Fibroblast of the aortic adventitia (primary cell): ENCODE measurements at places on chromosomes 2 and 18. TPM values are rescaled to one million over a fixed set of nuclear protein-coding genes. Genes with fewer than 3 reads are reported as not detected.

GRCh38 chr2:15813481-15814266 is 126.7 kb upstream of the MYCN start:
- no peak for DNase-seq

NETO1 gene
- total RNA-seq, result not detected in 2 replicates

DNA sequence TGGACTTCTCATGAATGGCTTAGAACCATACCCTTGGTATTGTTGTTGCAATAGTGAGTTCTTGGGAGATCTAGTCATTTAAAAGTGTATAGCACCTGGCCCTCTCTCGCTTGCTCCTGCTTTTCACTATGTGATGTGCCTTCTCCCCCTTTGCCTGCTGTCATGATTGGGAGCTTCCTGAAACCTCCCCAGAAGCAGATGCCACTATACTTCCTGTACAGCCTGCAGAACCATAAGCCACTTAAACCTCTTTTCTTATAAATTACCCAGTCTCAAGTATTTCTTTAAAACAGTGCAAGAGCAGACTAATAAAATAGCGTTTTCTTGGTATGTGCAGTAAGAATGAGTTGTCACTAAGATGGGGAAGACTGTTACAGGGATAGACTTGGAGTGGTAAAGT is 31.6 kb downstream of the BAZ2B start:
- no peak for DNase-seq

GRCh38 chr2:205822579-205822978 is 140.3 kb downstream of the NRP2 start:
- DNase-seq, result no peak

DNA sequence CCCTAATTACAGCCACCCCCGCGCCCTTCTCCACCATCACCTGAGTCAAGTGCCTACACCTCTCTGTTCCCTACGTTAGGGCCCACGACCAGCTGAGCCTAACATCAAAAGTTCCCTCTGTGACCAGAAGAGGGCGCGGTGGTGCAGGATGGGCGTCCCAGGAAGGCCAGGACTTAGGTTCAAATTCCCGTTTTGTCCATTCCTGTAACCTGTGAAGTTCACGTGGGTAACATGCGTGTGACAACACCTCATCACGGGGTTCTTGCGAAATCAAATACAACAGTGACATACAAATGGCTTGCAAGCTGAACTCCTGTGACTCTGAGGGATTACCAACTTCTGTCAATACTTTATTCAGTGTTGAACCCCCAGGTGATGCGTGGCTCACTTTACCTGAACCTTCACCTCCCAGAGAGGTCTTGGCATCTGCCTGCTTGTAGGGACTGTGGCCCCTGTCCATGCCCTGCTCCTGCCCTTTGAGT is 207.9 kb downstream of the ARL4C start:
- DNase-seq, result peak; percentile 68

DNA sequence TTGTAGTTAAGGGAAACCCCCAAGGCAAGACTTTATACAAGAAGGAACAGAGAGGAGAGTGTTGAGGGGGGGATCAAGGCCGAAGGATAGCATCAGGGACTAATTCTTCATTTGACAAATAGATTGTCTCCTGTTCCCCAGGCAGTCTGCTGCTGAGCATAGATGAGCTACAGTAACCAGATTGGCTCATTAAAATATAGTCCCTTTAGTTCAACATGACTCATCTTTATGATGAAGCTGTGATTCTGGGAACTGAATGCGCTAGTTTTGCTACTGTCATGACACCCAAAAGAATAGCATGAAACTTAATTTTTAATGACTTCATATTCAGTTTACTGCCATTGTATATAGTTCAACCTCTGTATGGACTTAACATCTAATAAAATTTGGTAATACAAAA is 35.5 kb downstream of the TMEFF2 start:
- DNase-seq, result no peak

RABL2A gene
- 7.6 and 12.0 TPM in 2 replicates for total RNA-seq

INO80B gene
- total RNA-seq, result 13.5 and 28.0 TPM in 2 replicates

GRCh38 chr2:1613731-1614354 is 130.5 kb downstream of the PXDN start:
- peak; percentile 71 for DNase-seq

DNA sequence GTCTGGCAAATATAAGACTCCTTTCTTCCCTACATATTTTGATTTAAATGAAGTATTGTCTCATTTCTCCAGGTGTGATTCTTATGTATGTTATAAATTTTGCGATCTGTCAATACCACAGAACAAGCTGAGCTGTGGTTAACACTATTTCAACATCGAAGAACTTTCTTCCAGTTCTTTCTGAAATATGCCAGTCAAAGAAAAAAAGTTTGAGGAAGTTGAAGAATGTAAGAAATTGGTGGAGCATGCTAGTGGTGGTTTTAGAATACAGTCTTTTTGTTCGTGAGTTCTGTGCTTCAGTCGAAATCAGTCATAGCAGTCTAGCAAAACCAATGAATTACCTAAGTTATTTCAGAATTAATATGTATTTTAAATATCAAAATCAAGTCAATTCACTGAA is 8.6 kb upstream of the COBLL1 start:
- DNase-seq, result no peak

DNA sequence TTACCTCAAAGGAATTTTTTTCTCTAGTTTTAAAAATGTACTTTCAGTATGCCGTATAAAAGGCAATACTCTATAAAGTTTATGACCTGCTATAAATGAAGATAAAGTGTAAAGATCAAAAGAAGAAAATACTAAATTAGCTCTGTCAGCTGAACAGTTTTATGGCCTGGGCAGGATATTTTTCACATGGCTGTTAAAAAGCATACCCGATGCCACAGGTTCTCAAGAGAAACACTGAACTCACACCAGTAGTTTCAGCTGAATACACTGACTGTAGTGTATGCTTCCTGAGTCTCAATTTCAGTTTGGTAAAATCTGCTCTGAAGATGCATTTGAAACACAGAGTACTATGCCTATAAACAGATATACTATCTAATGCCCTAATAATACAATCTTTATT is 126.0 kb downstream of the PIGN start:
- DNase-seq, result no peak

DNA sequence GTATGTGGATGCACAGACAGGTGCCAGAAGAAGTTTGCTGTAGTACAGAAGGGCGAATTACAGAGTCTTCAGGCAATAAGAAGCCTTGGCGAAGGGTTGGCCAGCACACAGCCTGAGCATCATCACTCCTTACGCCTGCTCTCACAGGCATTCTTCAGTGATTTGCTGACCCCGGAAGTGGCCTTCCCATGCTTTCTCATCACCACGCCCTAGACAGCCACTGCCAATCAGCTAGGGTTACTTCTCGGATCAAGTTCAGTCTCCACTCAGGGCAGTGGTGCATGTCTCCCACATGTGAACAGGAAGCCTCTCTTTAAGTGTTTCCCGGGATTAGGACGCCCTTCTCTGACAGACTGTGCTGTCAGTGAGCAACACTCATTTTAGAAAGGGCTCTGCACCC is 81.8 kb downstream of the C1QL2 start:
- DNase-seq, result no peak

- DNase-seq, result peak; percentile 15
Observed at GRCh38 chr18:45554389-45554737, 60.9 kb upstream of the SLC14A2 start.

C2orf81 gene
- total RNA-seq, result 1.9 and 2.8 TPM in 2 replicates

VAMP8 gene
- total RNA-seq, result 0.54 and 1.7 TPM in 2 replicates

GRCh38 chr2:30631051-30631671 is 176.1 kb downstream of the CAPN13 start:
- DNase-seq, result no peak

- DNase-seq, result no peak
Observed at GRCh38 chr2:857081-857480, 93.6 kb upstream of the SNTG2 start.

- no peak for DNase-seq
Observed at GRCh38 chr2:50484371-50484770, 547.6 kb downstream of the NRXN1 start.

GRCh38 chr2:98329549-98329948 is 16.7 kb upstream of the CNGA3 start:
- DNase-seq, result no peak
